ENCODE measurements at places on chromosomes 3 and 15.

DNA sequence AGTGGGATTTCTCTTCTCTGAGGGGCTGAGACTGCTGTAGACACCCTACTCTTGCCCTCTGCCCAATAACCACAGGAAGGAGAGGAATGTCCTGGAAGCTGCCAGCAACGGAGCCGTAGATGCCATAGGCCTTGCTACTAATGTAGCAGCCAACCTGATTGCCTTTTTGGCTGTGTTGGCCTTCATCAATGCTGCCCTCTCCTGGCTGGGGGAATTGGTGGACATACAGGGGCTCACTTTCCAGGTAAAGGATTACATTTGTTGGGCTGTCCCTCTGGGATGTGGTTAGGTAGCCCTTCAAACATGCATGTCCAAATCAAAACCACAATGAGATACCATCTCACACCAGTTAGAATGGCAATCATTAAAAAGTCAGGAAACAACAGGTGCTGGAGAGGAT is 16.1 kb downstream of the SLC28A2 start:
- no peak for DNase-seq

DNA sequence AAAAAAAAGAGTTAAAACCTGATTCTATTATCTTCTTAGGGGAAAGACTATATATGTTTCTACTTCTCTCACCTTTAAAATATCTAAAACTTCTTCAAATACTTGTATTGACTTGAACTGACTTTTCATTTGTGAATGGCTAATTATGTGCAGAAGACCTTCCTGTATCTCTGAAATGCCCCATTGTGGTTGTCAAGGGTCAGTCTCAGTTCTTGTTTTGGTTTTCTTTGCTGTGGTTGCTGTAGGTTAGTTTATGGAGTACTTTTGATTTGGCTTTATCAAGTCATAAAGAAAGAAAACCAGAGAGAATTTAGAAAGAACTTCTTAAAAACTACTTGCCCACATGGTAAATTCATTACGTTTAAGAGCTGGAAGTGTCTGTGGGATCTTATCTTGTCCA is 345.3 kb upstream of the POU1F1 start:
- no peak for DNase-seq

DNA sequence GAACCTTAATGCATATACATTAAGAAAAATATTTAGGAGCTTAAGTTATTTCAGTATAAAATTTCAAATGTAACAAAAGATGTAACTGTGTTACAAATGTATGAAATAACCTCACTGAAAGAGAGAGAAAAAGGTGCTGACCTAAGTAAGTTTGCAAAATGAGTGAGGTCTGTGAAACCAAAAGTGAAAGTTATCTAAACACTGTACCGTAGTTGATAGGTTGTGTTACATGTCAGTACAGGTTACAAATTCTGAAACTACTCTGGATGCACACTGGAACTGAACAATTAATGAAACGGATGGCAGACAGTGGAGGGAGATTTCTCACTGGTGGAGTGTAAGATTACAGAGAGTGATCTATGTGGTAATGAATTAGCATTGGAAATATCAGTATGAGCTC is 420.7 kb downstream of the ZNF385D start:
- no peak for DNase-seq

- DNase-seq = no peak
Observed at GRCh38 chr3:10715886-10716285, 100.1 kb upstream of the SLC6A11 start.

- no peak for DNase-seq
Observed at GRCh38 chr3:13552857-13553652, 4.1 kb downstream of the FBLN2 start.

GRCh38 chr15:90340345-90340744 is 11.7 kb upstream of the ZNF774 start:
- DNase-seq = no peak

GRCh38 chr3:63914312-63914711 is 2.1 kb upstream of the SCAANT1 start:
- no peak for DNase-seq

DNA sequence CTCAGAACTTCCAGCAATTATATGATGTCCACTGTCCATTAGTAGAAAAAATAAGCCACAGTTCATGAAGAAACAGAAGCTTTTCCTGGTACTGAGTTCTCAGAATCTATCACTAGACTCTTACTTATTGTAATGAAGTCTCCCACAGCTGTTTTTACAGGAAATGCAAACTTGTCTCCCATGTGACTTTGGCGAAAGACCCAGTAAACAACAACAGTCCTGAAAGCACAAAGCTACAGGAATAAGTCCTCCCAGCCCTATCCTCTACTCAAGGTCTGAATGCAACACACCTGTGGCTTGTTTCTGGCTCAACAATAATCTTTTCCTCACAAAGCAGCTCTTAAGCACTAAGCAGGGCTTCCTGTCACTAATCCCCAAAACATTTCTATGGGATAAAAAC is 55.9 kb downstream of the EOMES start:
- no peak for DNase-seq

DNA sequence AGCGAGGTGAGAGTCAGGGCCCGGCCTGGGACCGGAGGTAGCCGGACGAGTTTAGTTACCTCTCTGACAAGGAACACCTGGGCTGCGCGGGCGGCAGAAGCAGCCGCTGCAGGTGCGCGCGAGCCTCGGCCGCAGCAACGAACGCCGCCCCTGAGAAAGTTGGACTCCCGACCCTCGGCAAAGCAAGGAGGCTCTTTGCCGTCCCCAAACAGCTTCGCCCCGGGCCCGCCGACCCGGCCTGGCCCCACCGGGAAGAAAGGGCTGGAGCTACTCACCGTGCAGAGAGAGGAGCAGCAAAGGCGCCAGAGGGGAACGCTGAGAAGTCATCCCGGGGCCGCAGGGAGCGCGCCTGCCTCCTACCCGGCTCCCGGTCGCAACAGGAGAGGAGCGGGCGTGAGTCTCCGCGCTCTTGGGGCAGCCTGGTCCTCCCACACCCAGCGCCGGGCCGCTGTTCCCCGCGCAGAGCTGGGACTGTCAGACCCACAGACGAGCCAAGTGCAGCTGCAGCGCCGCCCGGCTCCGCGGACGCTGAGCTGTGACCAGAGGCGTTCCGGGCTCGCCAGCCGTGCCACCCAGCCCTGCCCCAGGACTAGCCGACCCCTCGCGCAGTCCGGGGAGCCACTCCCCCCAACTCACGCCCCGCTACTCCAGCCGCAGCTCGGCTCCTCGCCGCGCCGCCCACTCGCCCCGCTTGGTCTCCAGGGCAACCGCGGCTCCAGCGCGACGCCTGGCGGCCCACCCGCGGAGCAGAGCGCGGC is at the start of gene IGSF11:
Gene IGSF11 (minus strand): TSS at position 591 of the 758 bp plus-strand sequence. CDS start 264 bp downstream, at position 327.
- DNase-seq = peak; percentile 69

DNA sequence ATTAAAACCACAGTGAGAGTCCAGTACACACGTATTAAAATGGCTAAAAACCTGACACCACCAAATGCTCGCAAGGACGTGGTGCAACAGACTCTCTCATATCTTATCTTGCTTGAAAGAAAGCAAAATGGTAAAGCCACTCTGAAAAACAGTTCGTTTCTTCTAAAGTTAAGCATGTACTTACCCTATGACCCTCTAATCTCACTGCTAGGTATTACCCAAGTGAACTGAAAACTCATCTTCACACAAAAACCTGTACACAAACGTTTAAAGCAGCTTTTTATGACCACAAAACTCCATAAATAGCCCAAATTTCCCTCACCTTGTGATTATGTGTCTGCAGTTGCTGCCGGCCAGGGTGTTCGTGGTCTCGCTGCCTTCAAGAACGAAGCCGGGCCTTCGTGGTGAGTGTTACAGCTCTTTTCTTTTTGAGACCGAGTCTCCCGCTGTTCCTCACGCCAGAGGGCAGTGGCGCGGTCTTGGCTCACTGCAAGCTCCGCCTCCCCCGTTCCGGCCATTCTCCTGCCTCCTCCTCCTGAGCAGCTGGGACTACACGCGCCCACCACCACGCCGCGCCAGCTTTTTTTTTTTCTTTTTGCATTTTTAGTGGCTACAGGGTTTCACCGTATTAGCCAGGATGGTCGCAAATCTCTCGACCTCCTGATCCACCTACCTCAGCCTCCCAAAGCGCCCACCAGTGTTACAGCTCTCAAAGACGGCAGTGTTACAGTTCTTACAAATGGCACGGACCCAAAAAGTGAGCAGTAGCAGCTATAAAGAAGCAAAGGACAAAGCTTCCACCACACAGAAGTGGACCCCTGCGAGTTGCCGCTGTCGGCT is 165.4 kb downstream of the TJP1 start:
- no peak for DNase-seq

DNA sequence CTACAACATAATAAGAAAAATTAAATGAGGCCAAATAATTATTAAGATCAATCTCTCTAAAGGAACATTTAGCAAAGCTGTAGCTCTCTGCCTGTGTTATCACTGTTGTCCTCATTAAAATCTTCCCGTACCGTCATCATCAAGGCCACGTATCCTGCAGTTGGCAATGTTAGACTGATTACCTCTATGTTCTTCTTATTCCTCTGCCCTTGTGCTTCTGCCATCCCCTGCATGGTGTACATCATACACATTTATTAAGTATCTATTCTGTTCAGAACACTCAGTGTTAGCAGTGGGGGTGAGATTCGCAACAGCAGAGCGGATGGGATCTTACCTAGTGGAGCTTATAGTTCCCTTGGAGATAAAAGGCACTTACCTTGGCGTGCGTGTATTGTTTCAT is 12.8 kb downstream of the TPRG1 start:
- no peak for DNase-seq

- DNase-seq = peak; percentile 12
Observed at GRCh38 chr3:184737063-184737462, 25.2 kb upstream of the MAGEF1 start.

- DNase-seq = no peak
Observed at GRCh38 chr15:90407871-90408317, 19.9 kb downstream of the IQGAP1 start.

GRCh38 chr3:46778101-46778500 is 60.4 kb upstream of the PRSS50 start:
- DNase-seq = no peak

GRCh38 chr3:59234884-59235633 is 185.2 kb upstream of the CFAP20DC start:
- DNase-seq = no peak

GRCh38 chr3:144424606-144425005 is 453.0 kb downstream of the DIPK2A start:
- no peak for DNase-seq

All from activated T-cell treated with anti-CD3 and anti-CD28 coated beads, Interleukin-2, amount 50 U/mL, for 48 hours (primary cell).